Activated CD8-positive, alpha-beta memory T cell treated with anti-CD3 and anti-CD28 coated beads for 4 hours (primary cell): ENCODE measurements at places on chromosomes 6 and 20.

GRCh38 chr6:38378801-38379200 lies 260.9 kb downstream of the BTBD9 start:
- no peak for DNase-seq

GRCh38 chr6:139287868-139288267 lies 3.9 kb downstream of the TXLNB start:
- DNase-seq, result no peak

DNA sequence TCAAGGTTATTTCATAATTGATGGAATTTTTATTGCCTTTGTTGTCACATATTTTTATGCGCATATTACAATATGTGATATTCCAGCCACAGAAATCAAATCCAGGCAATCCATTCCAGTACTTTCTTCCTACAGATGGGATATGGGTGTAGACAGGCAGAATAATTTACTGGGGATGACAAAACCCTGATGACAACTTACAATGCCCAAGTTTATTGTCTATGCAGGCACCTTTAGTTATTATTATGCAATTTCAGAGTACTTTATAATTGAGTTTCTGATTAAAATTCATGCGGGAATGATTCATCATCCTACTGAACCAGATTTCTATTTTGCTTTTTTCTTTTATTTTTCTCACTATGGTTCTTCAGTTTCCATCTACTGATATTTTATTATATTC lies 358.7 kb downstream of the LMBRD1 start:
- DNase-seq, result no peak

GRCh38 chr6:144319211-144319610 lies 34.1 kb downstream of the UTRN start:
- no peak for DNase-seq

DNA sequence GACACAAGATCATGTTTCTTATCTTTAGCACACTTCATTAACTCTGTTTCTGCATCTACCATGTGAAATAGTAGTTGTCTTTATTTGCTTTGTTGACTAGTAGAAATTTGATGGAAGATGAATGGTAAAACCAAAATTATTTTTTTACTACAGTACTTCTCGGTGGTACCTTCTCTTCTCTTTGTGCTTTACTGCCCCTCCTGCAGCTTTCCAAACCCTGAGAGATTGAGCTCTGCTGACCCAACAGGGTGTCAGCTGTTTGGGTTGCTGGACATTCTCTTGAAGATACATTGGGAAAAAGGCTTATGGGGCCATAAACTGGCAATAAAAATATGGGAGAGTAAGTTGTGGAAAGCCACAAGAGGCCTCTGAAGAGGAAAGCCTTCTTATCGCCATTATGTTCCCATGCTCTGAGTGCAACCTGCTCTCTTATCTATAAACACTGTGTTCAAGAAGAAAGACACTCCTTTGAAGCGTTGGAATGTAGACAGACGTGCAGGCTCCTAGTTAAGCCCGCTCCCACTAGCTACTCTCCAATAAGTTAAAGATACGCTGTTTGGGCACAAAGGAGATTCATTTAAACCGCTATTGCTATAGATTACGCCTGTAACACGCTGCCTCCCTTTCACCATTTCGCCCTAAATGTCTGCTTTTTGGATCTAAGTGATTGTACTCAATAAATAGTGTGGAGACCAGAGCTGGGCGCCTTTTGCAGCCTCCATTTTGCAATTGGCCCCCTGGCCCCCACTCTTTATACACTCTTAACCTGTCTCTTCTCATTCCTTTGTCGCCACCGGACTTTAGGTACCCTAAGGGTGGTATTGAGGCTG lies 60.1 kb upstream of the PRSS16 start:
- no peak for DNase-seq

DNA sequence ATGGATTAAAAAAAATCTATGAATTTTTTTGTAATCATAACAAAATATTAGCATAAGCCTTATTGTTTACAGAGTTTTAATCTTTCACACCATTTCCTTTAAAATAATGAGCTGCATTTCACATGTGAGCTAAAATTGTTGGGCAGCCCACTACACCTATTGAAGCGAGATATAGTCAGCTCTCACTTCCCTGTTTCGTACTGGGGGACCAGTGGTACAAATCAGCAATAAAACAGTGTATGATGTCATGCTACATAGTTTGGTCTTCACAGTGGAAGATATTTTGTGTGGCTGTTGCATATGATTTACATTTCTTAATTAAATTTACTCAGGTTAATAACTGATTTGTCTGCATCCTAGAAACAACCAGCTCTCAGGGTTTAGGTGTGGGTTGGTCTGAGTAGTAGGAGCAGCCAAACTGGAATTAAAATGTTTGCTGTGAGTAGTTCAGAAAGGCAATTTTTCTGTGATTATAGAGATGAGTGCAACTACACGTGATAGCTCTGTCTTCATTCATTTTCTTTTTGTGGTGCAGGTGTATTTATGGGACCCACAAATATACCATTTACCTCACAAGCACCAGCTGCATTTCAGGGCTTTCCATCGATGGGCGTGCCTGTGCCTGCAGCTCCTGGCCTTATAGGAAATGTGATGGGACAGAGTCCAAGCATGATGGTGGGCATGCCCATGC lies 99.3 kb downstream of the B3GAT2 start:
- DNase-seq, result no peak

DNA sequence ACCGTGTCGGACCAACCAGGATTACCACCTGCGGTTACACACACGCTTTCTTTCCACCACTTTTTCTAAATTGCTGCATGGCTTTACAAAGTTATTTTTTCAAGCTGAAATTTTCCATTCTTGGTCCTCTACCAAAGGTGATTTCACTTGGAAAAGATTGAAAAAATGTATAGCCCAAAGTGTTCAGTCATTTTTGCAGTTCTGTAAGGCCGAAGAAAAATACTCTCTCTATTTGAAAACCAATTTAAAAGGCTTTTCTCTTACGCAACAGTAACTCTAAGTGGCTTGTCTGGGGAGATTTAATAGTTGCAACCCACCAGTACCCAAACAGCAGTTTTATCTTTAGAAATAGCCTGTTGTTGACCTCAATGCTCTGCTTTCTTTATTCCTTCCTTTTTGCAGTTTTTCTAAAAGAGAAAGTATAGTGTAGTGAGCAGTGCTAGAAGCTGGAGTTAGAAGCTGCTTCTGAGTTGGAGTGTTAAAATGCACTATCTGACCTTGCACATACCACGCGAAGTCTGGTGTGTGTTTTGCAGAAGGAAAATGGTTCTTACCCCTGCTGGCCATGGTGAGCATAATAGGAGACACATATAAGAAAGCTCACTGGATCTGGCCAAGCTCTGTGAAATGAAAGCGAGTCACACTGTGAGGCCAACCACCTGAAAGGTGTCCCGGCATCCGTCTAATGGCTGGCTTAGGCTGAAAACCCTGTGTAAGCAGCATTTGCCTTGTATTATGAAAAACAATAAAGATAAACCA lies 271.6 kb upstream of the PRND start:
- DNase-seq, result no peak

GRCh38 chr20:49278818-49279676 lies 1.2 kb upstream of the ZNFX1 start:
- DNase-seq, result no peak
